ENCODE measurements at places on chromosomes 4 and X. TPM values are rescaled to one million over a fixed set of nuclear protein-coding genes. Genes with fewer than 3 reads are reported as not detected.

The SETD7 gene
- 0.75 TPM for polyA plus RNA-seq

The RRH gene
- polyA plus RNA-seq, result not detected

The BMP15 gene
- polyA plus RNA-seq, result not detected

The CNKSR2 gene
- polyA plus RNA-seq, result not detected

The HEPH gene
- 0.90 TPM for polyA plus RNA-seq

The XPNPEP2 gene
- 0.05 TPM for polyA plus RNA-seq

The DCAF4L1 gene
- 0.11 TPM for polyA plus RNA-seq

The STAP1 gene
- polyA plus RNA-seq, result 4.6 TPM

The CLIC2 gene
- polyA plus RNA-seq, result 19.8 TPM

The GPR82 gene
- polyA plus RNA-seq, result 0.27 TPM

The FRMPD3 gene
- not detected for polyA plus RNA-seq

The DRP2 gene
- polyA plus RNA-seq, result 0.08 TPM

The NXF2 gene
- not detected for polyA plus RNA-seq

The CENPVL2 gene
- polyA plus RNA-seq, result not detected

The UGT2B11 gene
- not detected for polyA plus RNA-seq

The SPANXA1 gene
- polyA plus RNA-seq, result not detected

The PDGFRA gene
- 0.20 TPM for polyA plus RNA-seq

The NAP1L5 gene
- 3.9 TPM for polyA plus RNA-seq

The KLB gene
- polyA plus RNA-seq, result 0.09 TPM

The RTL9 gene
- 0.24 TPM for polyA plus RNA-seq

The PCYT1B gene
- polyA plus RNA-seq, result not detected

The ANTXR2 gene
- 8.6 TPM for polyA plus RNA-seq

The GPRIN3 gene
- polyA plus RNA-seq, result not detected

The AMOT gene
- 2.6 TPM for polyA plus RNA-seq

The XK gene
- not detected for polyA plus RNA-seq

The SHROOM3 gene
- polyA plus RNA-seq, result 0.06 TPM

The TNIP3 gene
- polyA plus RNA-seq, result 0.77 TPM

The USP38 gene
- polyA plus RNA-seq, result 14.7 TPM

The GPC3 gene
- not detected for polyA plus RNA-seq

The GC gene
- polyA plus RNA-seq, result not detected

The NUDT11 gene
- polyA plus RNA-seq, result not detected

The HPGD gene
- 0.24 TPM for polyA plus RNA-seq

The CENPVL3 gene
- not detected for polyA plus RNA-seq

The SYTL5 gene
- polyA plus RNA-seq, result 0.06 TPM

The PNMA5 gene
- polyA plus RNA-seq, result not detected

The NPNT gene
- polyA plus RNA-seq, result 70.5 TPM

The CT55 gene
- polyA plus RNA-seq, result not detected

The STK32B gene
- polyA plus RNA-seq, result not detected

The SSX7 gene
- not detected for polyA plus RNA-seq

The MSANTD1 gene
- polyA plus RNA-seq, result 0.55 TPM

The CLCN4 gene
- 3.2 TPM for polyA plus RNA-seq

The ZDHHC15 gene
- polyA plus RNA-seq, result 0.15 TPM

The CXorf49 gene
- not detected for polyA plus RNA-seq

The CCDC110 gene
- polyA plus RNA-seq, result 3.1 TPM

The GAGE12C gene
- not detected for polyA plus RNA-seq

The RASGEF1B gene
- 0.06 TPM for polyA plus RNA-seq

The DKK2 gene
- polyA plus RNA-seq, result not detected

The RHOXF2 gene
- polyA plus RNA-seq, result not detected

The FSTL5 gene
- polyA plus RNA-seq, result not detected

The RAI2 gene
- polyA plus RNA-seq, result not detected

The TLR2 gene
- polyA plus RNA-seq, result not detected

The MSX1 gene
- 0.27 TPM for polyA plus RNA-seq

The SLC38A5 gene
- 76.2 TPM for polyA plus RNA-seq

Data from GM12878 (cell line).